ENCODE measurements at places on chromosomes 1 and 21.
A peak's percentile ranks its signal among the peaks of the same experiment; 100 is the strongest.

DNA sequence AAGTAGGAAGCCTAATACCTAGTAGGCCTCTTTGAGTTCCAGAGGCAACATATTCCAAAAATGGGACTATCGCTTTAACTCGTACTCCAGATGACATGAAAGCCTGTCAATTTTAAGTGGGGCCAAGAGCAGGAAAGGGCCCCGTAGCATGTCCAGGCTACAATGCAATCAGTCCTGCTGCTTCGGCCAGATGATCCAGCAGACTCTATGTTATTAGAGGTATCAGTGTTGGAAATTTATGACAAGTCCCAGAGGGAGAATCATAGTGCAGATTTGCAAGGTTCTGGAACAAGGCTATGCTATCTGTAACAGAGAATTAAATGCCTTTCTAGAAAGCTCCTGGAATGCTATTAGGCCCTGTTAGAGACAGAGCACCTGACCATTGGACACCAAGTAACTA is 56.7 kb upstream of the SRP9 start:
- DNase-seq = no peak

DNA sequence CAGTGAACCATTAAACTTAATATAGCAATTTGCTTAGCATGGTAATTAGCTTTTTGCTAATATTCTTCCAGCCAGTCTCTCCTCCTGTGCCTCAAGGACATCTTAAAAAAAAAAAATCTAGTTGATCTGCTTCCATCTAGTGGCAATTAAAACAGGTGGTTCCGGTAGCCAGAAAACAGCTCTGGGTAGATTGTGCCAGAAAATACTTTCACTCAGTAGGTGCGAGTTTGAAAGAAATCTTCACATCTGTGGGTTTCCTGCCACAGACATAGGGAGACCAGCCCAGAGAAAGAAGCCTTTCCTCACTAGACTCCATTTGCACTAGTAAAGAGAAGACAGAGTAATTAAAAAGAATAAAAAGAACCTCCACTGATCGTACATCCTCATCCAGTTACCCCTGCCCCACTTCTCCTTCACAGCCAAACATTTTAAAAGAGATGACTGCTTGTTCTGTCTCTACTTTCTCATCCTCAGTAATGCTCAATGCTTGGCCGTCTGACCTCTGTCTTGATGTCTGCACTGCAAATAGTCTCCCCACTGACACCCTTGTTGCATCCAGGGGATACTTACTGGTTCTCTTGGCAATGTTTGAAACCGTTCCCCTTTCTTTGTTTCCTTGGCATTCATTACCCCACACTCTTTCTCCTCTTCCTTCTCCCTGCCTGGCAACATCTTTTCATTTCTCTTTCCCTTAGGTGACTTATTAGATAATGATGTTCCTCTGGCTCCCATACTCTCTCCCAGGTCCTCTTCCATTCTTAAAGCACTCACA is 16.9 kb downstream of the SELL start:
- no peak for DNase-seq

GRCh38 chr1:54221867-54222484 is 22.0 kb downstream of the MRPL37 start:
- no peak for DNase-seq

DNA sequence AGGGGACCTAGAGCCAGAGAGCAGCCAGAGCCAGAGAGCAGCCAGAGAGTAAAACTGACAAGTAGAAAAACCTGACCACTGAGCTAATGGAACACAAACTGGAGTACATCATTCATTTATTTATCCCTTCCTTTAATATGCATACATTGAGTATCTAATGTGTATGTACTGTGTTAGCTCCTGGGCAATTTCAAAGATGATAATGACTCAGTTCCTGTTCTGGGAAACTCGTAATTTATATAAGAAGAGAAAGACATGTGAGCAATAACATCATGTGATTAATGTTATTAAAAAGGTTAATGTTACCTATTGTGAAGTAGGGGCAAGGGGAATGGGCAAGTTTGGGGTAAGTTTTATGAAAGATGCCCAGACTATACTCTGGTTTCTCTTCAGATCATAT is 199.9 kb downstream of the TNR start:
- DNase-seq = no peak

DNA sequence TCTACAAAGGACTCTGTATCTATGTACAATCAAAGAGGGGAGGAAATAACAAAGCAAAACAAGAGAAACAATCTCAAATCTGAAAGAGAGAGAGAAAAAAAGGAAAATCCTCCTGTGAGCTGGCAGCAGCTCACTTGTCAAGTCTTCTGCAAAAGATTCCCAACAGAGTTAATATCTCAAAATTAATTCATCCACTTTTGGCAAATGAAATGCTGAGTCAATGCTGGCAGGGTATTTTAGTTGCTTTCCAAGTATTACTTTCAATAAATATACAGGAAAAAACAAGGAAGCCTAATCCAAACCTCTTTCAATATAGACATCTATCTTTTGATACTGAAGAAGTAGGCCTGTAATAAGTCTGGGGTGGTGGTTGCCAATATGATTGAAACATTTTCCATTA is 613.9 kb upstream of the NEGR1 start:
- no peak for DNase-seq

DNA sequence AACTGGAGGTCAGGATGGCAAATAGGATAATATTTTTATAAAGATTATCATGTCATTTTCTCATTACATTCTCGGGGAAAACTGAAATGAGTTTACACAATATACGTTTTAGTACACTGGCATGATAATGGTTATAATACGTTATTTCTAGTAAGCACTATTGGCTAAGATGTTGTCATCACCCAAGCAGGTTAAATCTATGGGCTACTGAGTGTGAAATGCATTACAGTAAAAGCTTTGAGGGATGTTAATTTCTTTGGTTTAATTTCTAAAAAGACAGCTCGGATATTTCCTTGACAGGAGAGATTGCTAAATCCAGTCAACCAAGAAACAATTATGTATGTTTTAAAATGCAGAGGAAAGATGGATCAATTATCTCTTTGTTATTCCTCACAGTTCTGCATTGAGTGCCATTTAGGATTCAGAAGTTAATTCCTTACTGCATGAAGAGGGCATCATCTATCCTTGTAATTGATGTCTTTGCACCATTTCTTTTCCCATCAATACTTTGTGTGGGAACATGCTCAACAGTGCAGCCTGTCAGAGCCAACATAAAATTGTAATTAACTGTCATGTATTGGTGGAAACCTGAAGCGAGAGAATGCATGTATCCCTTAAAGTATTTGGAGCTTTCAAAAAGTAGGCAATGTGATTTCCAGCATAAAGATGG is 222.4 kb upstream of the ZP4 start:
- DNase-seq = no peak

DNA sequence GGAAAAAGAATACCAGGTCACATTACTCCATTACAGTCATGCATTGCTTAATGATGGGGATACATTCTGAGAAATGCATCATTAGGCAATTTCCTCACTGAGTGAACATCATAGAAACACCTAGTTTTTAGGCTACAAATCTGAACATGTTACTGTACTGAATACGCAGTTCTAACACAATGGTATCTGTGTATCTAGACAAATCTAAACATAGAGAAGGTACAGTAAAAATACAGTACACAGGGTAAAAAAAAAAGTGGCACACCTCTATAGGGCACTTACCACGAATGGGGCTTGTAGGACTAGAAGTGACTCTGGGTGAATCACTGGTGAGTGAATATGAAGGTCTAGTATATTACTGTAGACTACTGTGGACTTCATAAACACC is 115.7 kb downstream of the AKT3 start:
- no peak for DNase-seq

- no peak for DNase-seq
These were observed 5.1 kb upstream of the CAPN8 start for GRCh38 chr1:223670458-223671159.

DNA sequence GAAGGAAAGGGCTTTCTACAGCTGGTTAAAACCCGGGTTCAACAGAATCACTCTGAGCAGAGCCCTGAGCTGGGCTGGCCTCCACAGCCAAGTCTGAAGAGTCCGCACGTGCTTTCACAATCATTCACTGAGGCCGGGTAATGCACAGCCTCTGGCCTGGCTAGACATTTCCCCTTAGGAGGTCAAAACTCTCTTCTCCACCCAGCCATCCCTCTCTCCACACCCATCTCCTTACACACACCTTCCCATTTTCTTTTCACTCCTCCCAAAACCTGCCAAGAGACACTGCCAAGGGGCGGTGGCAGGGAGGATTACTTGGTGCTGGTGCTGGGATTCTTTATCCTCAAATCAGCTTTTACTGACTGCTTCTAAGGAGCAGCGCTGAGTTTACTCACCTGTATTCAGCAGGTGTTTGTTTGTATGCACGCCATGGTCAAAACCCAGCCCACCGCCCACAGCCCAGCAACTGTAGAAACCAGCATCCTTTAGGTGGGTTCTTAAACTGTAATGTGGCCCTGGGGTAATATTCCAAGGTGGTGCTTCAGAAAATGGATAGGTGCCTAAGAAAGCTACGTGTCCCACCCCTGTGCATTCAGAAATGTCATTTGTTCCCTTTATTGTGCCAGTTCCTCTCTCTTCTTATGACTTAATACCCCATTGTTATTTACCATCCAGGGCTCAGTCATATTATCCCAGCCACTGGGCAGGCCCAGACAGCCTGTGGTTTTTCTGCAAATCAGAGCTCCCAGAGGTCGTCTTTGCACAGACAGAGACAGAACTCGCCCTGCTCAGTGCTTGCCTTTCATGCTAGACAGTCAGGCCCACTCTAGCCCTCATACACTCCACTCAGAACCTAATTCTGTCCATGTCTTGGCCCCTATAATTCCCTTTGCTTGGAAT is 80.2 kb downstream of the ADSS2 start:
- DNase-seq = no peak

DNA sequence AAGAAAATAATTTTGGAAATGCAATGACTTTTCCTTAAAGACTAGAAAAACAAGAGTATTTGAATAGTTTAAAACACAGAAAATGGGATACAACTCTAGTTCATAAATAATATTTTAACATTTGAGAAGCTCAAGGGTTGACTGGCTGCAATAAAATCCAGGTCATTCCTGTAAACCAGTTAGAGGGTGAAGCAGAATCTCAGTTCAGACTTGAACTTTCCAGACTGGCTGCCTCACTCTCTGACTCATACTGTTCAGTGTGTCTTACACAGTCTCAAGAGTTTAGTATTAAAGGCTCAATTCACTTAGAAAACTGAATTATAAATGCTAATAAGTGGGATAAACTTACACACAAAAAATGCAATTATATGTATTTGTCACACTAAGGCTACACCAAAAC is 89.9 kb downstream of the RAVER2 start:
- DNase-seq = no peak

DNA sequence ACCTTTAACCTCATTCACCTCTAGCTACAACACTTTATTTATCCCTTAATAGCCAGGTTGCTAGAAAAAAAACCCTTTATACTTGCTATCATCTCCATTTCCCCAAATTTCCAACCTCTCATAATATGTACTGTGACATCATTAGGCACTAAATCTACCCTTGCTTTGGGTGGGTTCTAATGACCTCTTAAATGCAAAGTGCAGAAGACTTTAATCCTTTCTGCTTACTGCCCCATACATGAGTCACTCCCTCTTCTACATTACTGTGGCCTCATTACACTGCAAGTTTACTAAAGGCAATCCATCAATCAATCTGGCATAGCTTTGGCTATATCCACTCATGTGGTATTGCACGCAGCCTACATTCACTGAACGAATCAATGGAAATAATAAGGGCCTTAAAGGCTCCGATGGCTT is 353.3 kb downstream of the SMYD3 start:
- DNase-seq = no peak

DNA sequence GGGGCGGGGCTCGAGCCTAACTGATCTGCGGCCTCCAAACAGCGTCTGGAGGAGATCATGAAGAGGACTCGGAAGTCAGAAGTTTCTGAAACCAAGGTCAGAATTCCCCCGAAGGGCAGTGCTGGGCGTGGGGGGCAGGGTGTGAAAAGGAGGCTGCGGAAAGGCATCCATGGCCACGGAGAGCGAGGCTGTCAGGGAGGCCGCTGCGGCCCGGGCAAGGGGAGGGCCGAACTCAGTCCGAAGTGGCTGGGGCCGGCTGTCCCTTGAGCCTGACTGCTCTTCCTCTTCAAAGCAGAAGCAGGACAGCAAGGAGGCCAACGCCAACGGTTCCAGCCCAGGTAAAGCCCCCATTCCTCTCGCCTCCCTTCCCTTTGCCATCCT is 23.2 kb downstream of the MAP7D1 start:
- no peak for DNase-seq

GRCh38 chr1:109878531-109879104 is 32.0 kb upstream of the CSF1 start:
- no peak for DNase-seq

DNA sequence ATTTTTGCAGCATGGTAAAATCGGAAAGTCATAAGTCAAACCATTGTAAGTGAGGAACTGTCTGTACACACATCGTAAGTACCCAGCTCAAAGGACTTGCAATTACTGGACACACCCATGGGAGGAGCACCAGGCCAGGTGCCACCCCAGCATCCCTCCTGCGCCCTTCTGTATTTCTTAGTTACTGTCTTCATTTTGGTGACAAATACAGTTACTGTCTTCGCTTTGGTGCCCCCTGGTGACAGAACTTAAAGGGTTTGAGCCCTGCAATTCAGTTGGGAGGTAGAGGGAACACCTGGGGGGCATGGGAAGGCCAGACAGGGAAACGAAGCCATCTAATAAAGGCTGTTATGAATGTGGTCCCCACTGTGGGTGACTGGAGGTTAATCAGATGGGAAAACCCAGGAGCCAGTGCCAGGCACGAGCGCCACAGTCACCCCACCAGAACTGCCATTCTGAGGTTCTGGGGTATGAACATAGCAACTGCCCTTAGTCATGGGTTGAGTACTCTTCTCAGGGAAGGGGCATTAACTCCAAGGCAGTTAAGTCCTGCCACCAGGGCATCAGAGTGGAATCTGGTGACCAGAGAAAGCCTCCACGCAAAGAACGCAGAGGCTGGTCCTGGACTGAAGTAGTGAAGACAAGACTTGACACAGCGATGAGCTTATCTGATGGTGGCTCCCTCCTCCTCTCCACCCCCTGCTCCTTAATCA is 612.9 kb downstream of the PTPRU start:
- peak; percentile 16 for DNase-seq

GRCh38 chr1:89363638-89364536 is at the start of gene GBP6:
Gene GBP6 (plus strand): TSS chr1:89364059. CDS start chr1:89368552, 4,493 bp downstream.
- DNase-seq = no peak

Data from activated CD4-positive, alpha-beta T cell treated with anti-CD3 and anti-CD28 coated beads for 24 hours (primary cell).